ENCODE measurements at places on chromosomes 2 and 18.
A peak's percentile ranks its signal among the peaks of the same experiment; 100 is the strongest.

DNA sequence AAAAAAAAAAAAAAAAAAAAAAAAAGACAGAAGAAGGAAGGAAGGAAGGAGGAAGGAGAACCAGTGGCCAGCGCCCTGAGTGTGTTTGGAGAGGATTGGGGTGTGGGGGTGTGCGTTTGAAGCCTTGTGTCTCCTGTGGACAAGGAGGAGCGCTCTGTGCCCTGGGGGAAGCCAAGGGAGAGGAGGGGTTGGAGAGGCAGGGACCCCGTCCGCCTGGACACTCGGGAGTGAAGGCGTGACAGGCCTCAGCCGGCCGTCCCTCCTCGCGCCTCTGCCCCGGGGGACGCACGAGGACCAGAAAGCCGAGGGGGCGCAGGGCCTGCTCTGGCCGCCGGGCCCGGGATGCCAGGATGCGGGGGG, 44.9 kb downstream of the SERTAD2 start:
- DNase-seq = no peak

GRCh38 chr2:74746480-74746879, 87.4 kb upstream of the HK2 start:
- no peak for DNase-seq

GRCh38 chr2:180717588-180717987, 262.8 kb upstream of the UBE2E3 start:
- peak; percentile 80 for DNase-seq

DNA sequence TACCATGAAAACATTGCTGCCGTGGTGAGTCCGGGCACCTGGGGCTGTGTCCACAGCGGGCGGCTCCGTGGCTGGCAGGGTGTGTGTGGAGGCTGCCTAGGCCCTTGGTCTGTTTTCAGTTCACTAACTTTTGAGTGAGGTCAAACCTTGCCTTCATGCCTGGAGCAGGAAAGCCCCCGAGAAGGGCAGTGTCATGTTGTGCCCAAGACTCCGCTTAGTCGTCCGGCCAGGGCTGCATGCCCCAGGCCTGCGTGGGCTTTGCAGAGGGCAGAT, 24.1 kb downstream of the MAL start:
- no peak for DNase-seq

- peak; percentile 47 for DNase-seq
Observed at GRCh38 chr2:85753035-85753524, 711 bp upstream of the ATOH8 start.

DNA sequence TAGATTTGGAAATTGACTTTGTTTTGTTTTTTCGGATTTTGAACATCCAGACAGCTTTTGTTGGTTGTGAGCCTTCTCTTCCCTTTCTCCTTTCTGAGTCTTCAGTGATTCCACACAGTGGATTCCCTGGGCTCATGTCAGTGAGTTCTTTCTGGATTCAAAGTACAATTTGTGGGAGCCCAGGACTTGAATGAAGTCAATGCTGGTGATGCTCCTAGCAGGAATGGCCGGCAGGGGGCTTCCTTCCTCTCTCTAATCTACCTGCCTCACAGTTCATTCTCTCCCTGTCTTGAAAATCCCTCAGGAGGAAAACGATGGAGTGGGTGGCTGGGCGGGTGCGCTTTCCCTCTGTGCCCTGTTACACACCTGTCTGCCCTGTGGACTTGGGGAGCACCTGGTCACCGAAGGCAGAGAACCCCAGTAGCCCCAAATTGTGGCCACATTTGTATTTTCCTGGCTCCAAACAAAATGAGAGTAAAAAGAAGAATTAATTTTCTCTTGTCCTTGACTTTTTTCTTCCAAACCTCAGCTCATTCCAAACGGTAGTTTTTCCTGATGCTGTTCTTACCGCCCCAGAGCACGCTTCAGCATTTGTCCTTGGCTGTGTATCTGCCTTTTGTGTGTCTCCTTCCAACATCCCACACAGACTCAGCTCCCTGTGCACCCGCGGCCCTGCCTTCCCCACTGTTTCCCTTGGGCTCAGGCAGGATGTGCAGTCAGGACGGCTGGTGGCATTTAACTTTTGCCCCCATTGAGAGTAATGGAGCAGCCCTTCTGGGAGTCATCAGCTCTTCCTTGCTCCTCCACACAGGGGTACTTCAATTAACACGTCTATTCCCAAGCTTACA, 86.6 kb downstream of the MARCO start:
- DNase-seq = peak; percentile 78

GRCh38 chr2:119748135-119748534, 11.6 kb upstream of the PTPN4 start:
- no peak for DNase-seq

DNA sequence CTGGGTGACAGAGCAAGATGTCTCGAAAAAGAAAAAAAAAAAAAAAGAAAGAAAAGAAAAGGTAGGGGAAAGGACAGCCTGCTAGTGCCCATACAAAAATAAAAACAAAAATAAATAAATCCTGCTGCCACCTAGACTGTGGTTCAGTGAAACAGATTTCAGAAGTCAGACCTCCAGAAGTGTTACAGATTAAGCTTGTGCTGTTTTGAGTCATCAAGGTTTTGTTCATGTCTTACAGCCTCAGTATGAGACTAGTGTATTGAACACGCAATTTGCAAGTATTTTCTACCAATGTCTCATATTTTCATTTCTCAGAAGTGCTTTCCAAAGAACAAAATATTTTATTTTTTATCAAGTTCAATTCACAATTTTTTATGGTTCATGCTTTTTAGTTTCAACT, 720.4 kb upstream of the GYPC start:
- no peak for DNase-seq

DNA sequence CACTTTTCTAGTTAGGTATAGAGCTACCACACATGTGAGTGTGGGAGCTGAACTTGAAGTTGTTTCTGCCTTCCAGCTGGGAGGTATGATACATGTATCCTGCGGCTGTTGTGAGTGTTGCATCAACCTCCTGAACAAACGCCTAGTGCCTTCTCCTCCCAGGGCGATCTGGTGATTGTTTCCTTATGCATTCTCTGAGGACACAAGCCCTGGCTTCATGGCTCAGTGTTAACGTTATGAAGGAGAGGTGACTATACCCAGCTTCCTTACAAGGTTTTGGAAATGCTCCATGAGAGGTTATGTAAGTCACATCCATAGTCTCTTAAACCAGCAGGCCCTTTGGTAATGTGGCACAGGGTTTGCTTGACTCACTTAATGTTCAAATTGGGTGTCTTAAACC, 64.9 kb downstream of the SPRED2 start:
- DNase-seq = no peak

- no peak for DNase-seq
Observed at GRCh38 chr2:10005461-10006235, 37.7 kb upstream of the KLF11 start.

DNA sequence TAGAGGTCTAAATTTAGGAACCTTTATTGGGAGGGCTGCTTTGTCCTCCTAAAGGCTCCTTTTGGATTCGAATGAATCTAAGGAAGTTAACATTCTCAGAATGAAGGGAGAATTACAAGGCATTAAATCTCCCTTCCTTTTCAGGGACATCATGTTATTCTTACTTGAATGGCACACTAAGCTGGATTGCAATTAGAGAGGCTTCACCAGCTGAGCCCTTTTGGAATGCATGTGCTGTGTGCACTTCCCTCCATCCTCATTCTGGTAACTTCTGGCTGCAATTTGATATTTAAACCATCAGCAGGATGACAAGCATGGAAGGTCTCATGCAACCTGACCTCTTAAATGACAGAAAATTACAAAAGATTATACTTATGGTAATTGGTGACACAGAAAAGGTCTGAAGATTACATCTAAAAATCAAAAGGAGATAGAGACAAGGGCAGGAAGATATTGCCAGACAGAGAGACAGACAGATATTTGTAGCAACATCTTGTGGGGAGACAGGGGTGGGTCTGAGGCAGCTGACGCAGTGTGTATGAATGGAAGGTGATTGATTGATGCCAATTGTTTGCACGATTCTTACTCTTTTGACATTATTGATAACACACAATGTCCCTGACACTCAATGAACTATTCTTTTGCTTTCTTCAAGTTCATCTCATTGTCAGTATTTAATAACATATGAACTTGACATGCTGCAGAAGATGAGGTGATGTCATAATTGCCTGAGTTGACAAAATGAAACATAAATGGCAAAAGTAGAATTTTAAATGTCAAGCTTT, 570.8 kb upstream of the GYPC start:
- peak; percentile 6 for DNase-seq
